ENCODE measurements at places on chromosomes 13 and 19. TPM values are rescaled to one million over a fixed set of nuclear protein-coding genes. Genes with fewer than 3 reads are reported as not detected.

- no peaks in the 10 kb centered on the region for H3K27me3 ChIP-seq
- no peak for DNase-seq
- no peaks in the 10 kb centered on the region for H3K36me3 ChIP-seq
- no peak overlapping the region for H3K27ac ChIP-seq
- H3K4me1 ChIP-seq: peaks cover 31% of the 10 kb centered on the region
Measured at GRCh38 chr13:24921003-24921402, 157.0 kb downstream of the RNF17 start.

CYP2A7 gene
- total RNA-seq: not detected

- H3K27me3 ChIP-seq: peaks cover 11% of the 10 kb centered on the region
- H3K36me3 ChIP-seq: no peaks in the 10 kb centered on the region
- no peak for DNase-seq
Measured at GRCh38 chr13:23957981-23958380, 60.7 kb upstream of the C1QTNF9B start.

PINLYP gene
- total RNA-seq: 4.1 TPM

KLF1 gene
- 0.20 TPM for total RNA-seq

DNA sequence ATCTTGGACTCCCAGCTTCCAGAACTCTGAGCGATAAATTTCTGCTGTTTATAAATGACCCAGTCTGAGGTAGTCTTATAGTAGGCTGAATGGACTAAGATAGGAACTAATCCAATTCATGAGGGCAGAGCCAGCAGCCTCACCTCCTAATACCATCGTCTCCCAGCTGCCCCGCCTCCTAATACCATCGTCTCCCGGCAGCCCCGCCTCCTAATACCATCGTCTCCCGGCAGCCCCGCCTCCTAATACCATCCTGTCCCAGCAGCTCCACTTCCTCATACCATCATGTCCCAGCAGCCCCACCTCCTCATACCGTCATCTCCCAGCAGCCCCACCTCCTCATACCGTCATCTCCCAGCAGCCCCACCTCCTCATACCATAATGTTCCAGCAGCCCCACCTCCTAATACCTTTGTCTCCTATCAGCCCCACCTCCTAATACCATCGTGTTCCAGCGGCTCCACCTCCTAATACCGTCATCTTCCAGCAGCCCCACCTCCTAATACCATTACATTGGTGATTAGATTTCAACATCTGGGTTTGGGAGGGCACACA lies 2.4 kb upstream of the ARGLU1 start:
- no peak overlapping the region for H3K4me3 ChIP-seq
- no peaks in the 10 kb centered on the region for H3K27me3 ChIP-seq
- peak; percentile 19 for DNase-seq
- no peak overlapping the region for H3K27ac ChIP-seq

DNA sequence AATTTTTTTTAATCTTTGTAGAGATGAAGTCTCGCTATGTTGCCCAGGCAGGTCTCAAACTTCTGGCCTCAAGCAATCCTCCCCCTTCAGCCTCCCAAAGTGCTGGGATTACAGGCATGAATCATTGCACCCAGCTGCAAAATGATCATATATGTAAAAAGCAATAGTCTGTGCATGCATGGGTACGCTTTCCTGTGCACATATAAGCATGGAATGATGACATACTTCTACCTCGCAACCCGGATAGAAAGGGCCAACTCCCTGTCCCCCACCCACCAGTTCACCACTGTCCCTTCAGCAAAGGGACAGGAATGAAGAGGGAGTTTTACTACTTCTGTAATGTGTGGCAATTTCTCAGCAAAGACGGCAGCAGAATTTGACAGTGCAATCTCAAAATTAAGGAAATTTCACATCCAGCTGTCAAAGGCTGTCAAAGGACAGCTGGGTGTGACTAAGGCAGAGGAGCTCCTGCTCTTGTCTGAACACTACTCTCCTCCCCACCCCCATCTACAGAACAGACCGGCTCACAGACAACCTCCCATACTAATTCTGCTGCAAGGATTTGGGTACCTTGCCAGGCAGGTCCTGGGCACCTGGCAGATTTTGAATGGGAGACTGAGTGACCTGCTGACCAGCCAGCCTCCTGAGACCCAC lies 95.6 kb downstream of the TSHZ3 start:
- H3K27ac ChIP-seq: no peak overlapping the region
- H3K27me3 ChIP-seq: no peaks in the 10 kb centered on the region
- H3K4me3 ChIP-seq: no peak overlapping the region
- no peaks in the 10 kb centered on the region for H3K4me1 ChIP-seq
- no peak for DNase-seq

DNA sequence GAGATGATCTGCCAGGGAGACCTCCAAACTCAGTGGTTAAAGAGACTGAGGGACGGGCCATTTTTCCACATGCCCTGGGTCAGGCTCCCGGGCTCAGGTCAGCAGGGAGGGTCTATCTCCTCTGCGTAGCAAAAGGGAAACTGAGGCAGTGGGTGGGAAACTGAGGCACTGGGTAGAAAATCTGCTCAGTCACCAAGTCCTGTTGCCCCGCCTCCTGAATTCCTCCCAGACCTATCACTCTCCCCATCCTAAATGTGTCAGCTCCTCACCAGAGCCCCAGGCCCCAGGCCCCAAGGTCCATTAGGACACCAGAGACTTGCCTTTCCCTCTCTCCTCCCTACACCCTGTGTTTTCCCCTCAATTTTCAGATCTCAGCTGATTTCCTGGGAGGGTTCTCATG lies 2.4 kb downstream of the CD320 start:
- H3K4me1 ChIP-seq: peaks cover 35% of the 10 kb centered on the region
- H3K27me3 ChIP-seq: no peaks in the 10 kb centered on the region
- H3K36me3 ChIP-seq: peaks cover 18% of the 10 kb centered on the region
- peak; percentile 5 for DNase-seq
- no peak overlapping the region for H3K4me3 ChIP-seq

DIRAS1 gene
- not detected for total RNA-seq

NKPD1 gene
- total RNA-seq: not detected

DNA sequence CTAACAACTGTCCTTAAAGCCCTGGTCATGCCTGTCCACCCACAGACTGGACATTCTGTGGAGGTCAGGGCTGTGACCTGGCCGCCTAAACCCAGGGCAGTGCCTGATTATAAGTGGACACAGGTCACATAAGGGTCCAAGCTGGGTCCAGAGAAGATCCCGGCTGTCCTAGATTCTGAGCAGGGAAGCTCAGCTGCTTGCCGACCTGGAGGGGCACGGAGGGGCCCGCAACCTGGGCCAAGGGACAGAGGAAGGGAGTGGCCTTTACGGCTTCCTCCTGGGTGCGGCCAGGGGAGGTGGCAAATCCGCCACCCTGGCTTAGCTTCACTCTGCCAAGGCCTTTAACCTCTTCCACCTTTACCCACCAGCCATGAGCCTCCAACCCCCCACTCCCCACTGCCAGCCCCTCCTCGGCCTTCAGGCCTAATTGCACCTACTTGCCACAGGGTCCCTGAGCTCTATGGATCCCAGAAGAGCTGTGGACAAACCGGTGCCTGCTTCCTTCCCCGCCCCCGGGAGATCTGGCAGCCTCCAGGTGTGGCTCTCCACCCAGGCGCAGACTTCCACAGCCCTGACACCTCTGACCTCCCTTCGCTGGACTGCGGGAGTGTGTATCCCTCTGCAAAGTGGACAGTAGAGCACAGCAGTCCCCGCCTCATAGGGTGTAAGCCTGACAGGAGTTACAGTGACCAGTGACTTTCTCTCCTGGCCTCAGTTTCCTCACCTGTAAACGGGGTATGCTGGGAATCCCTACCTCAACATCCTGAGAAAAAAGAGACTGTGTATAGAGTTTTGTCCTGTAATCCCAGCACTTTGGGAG lies 1.7 kb downstream of the CD320 start:
- peak; percentile 5 for DNase-seq
- H3K4me3 ChIP-seq: peak overlapping the region; percentile 78
- no peaks in the 10 kb centered on the region for H3K27me3 ChIP-seq
- H3K36me3 ChIP-seq: peaks cover 24% of the 10 kb centered on the region
- peaks cover 35% of the 10 kb centered on the region for H3K4me1 ChIP-seq
- peak overlapping the region; percentile 83 for H3K27ac ChIP-seq

GRCh38 chr13:44685641-44686040 lies 109.5 kb upstream of the TSC22D1 start:
- H3K36me3 ChIP-seq: peaks cover 2% of the 10 kb centered on the region
- H3K4me3 ChIP-seq: no peak overlapping the region
- H3K27me3 ChIP-seq: peaks cover 8% of the 10 kb centered on the region
- no peak for DNase-seq
- H3K4me1 ChIP-seq: peaks cover 18% of the 10 kb centered on the region
- peak overlapping the region; percentile 22 for H3K27ac ChIP-seq

C5AR1 gene
- 1.2 TPM for total RNA-seq

GAS6 gene
- total RNA-seq: 0.92 TPM

DNA sequence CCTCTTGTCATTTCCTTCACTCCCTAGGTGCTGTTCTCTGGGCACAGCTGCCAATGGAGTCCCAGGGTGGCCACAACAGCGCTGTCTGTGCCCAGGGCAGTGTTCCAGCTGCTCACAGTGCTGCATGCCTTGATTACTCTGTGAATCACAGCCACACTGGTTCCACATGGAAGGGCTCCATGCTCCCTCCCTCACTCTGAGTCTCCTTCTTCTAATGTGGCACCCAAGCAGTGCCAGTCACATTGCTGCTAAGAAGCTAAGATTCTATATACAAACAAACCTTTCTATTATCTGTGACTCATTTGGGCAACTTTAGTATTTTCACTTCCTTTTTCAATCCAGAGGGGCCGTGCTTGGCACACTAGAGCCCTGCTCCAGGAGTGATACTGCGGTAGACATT lies 248.7 kb downstream of the TDRD3 start:
- no peak overlapping the region for H3K27ac ChIP-seq
- H3K27me3 ChIP-seq: no peaks in the 10 kb centered on the region
- no peak overlapping the region for H3K4me3 ChIP-seq
- DNase-seq: no peak

- H3K4me1 ChIP-seq: no peaks in the 10 kb centered on the region
- H3K27me3 ChIP-seq: no peaks in the 10 kb centered on the region
- H3K27ac ChIP-seq: no peak overlapping the region
- no peak overlapping the region for H3K4me3 ChIP-seq
- H3K36me3 ChIP-seq: no peaks in the 10 kb centered on the region
Measured at GRCh38 chr19:28118235-28118634, 1094.7 kb downstream of the UQCRFS1 start.

DNA sequence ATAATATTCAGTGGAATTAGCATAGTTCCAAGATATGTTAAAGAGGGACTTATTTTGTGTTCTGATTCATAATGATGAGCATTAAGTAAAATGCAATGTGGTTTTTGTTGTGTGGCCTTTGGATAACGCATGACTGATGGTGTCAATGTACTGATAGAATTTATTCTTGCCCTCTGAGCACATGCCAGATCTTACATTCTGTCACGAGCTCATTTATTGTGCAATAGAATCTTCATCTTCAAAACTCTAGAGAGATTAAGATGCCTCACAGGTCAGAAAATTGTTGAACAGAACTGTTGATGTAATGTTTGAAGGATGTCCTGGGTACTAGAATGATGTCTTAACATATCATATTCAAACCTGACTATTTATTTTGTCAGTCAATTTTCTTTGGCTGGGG lies 148.0 kb upstream of the HTR2A start:
- H3K27ac ChIP-seq: no peak overlapping the region
- peaks cover 15% of the 10 kb centered on the region for H3K27me3 ChIP-seq
- no peaks in the 10 kb centered on the region for H3K36me3 ChIP-seq
- no peak for DNase-seq

GRCh38 chr19:3720349-3720917 lies 12.2 kb downstream of the TJP3 start:
- no peaks in the 10 kb centered on the region for H3K36me3 ChIP-seq
- H3K27me3 ChIP-seq: peaks cover 33% of the 10 kb centered on the region
- DNase-seq: no peak

GRCh38 chr19:17562097-17562496 lies 6.6 kb downstream of the COLGALT1 start:
- H3K27ac ChIP-seq: peak overlapping the region; percentile 72
- H3K4me1 ChIP-seq: peaks cover 8% of the 10 kb centered on the region
- peaks cover 42% of the 10 kb centered on the region for H3K36me3 ChIP-seq
- H3K4me3 ChIP-seq: no peak overlapping the region
- no peak for DNase-seq
- no peaks in the 10 kb centered on the region for H3K27me3 ChIP-seq

GPC6 gene
- not detected for total RNA-seq

IGSF23 gene
- total RNA-seq: not detected

- no peak overlapping the region for H3K27ac ChIP-seq
- DNase-seq: no peak
- H3K27me3 ChIP-seq: peaks cover 2% of the 10 kb centered on the region
- peaks cover 1% of the 10 kb centered on the region for H3K36me3 ChIP-seq
- no peaks in the 10 kb centered on the region for H3K4me1 ChIP-seq
Measured at GRCh38 chr13:74205313-74205690, 71.1 kb upstream of the KLF12 start.

IFNL3 gene
- total RNA-seq: not detected

DNA sequence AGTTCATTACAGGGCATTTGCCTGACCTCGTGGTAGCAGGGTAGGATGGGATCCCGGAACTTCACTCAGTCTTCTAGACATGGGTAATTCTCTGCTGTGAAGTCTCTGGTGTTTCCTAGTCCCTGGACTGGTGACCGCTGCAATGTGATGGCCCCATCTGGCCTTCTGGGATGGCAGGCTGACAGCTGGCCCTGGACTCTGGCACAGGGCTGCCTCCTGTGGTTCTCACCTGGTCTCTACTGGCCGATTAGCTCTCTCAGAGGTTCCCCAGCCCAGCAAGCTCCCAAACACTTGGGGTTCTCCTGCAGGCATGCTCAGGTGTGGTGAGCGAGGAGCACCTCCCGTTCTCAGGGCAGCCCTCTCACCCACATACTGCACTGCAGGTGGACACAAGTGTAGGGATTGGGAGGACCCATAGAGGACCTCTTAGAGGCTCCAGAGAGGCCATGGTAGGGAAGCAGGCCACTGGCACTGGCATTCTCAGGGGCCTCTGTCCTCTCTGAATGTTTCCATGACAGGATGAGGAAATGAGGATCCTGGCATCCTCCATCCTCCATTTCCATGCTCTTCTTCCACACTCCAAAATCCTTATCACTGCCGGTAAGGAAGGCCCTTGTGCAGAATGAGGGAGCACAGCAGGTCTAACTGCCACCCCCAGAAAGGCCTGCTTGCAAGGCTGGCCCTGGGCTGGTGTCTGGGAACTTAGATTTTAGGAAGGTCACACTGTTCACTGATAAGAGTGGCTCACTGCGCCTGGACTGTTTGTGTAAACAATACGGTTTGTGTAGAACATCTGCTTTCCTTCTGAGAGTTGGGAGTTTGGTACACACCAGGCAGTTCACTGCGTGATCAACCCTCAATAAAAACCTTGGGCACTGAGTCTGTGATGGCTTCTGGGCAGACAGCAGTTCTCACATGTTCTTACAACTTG lies 31.5 kb upstream of the FARP1 start:
- no peak for DNase-seq
- no peak overlapping the region for H3K27ac ChIP-seq
- no peak overlapping the region for H3K4me3 ChIP-seq
- no peaks in the 10 kb centered on the region for H3K27me3 ChIP-seq
- H3K4me1 ChIP-seq: no peaks in the 10 kb centered on the region

DNA sequence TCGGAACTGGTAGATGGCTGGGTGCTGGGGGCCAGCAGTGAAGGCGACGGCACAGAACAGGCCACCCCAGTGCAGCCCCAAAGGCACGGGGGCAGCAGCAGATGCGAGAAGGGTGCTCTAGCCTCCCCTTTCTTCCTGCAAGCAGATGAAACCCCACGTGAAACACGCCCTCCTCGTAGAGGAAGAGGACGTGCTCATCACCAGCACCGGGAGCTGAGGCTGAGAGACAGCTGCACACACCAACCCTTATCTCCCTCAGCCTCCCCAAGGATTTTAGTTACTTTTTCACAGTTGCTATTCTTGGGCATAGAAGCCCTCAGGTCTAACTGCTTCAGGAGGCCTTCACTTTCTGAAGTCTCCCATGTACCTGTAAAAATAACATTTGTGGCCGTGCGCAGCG lies 11.9 kb downstream of the ZNF787 start:
- H3K4me3 ChIP-seq: no peak overlapping the region
- H3K4me1 ChIP-seq: peaks cover 63% of the 10 kb centered on the region
- peak overlapping the region; percentile 66 for H3K27ac ChIP-seq
